MM.1S (cell line): ENCODE measurements at places on chromosomes 6 and 20.

DNA sequence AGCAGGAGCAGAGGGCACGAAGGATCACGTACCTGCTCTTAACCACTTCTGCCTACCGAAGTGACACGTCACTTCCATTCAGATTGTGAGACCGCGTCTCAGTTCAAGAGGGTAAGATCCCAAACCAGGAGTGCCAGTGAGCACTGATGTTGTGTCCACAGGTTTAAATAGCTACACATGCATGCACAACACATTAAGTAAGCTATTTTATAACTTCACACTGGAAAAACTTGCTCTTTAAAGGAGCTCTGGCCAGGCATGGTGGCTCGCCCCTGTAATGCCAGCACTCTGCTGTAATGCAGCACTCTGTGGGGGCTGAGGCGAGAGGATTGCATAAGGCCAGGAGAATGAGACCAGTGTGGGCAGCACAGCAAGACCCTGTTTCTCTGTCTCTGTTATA lies 21.1 kb downstream of the ABHD12 start:
- no peak for DNase-seq

GRCh38 chr20:45405571-45406259 lies 2.4 kb upstream of the DBNDD2 start:
- DNase-seq = no peak

DNA sequence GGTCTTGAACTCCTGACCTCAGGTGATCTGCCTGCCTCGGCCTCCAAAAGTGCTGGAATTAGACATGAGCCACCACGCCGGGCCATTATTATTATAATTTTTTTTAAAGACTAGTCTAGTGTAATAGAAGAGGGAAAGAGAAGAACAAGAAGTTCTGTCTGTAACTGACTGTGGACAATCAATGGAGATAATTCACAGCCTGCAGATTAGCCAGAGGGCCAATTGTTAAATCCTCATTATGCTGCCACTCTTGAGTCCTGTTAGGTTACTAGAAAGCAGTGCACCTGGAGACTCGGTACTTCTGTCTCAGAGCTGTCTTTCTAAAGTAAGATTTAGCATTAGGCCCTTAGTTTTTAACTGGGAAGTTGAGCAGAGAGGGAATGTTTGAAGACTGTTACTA lies 37.5 kb downstream of the CARMIL1 start:
- no peak for DNase-seq

GRCh38 chr20:61640131-61640870 lies 388.2 kb downstream of the CDH4 start:
- no peak for DNase-seq

DNA sequence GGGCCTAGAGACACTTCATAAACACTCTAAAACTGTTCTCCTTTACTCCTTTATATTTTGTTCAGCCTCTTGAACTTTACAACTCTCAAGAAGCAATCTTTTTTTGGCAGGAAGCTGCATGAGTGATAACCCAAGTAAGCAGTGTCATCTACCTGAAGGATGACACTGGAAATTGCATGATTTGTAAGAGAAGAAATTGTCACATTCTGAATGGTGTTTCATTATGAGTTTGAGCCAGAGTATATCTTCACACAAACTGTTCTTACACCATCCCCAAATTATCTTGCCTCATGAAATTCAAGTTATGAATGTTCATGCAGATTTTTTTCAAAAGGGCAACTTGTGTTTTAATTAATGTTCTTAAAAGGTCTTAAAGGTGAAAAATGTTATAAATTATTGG lies 799.3 kb downstream of the TBC1D32 start:
- DNase-seq = no peak

GRCh38 chr6:149933461-149933860 lies 8.4 kb upstream of the ULBP2 start:
- DNase-seq = no peak

GRCh38 chr6:149209871-149210775 lies 107.4 kb upstream of the TAB2 start:
- DNase-seq = no peak

DNA sequence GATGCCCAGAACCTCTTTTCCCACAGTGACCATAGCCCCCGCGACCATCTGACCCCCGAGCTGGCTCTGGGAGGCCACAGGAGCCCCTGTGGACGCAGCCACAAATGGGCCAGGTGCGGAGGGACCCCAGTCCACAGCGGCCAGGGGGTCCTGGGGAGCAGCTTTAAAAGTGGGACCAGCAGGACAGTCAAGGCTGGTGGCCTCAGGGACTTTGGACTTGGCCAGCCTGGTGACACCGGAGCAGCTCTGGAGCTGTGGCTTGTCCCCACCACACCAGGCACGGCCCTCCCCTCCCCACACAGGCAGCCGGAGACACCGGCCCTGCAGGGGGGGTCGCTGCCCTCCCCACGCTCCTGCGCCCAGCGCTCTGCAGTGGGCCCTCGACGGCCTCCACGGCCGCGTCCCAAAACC lies 3.5 kb downstream of the FNDC11 start:
- no peak for DNase-seq

- no peak for DNase-seq
Measured at GRCh38 chr6:41640426-41640825, 2.2 kb downstream of the MDFI start.

- DNase-seq = no peak
Measured at GRCh38 chr6:36977470-36977941, 8.5 kb downstream of the MTCH1 start.
